ENCODE measurements at places on chromosomes 12 and 14. TPM values are rescaled to one million over a fixed set of nuclear protein-coding genes. Genes with fewer than 3 reads are reported as not detected.

- no peak for DNase-seq
Observed at GRCh38 chr12:8871068-8871467, 43.2 kb upstream of the PHC1 start.

- DNase-seq, result no peak
Observed at GRCh38 chr14:72892103-72892878, 1.6 kb downstream of the DPF3 start.

DNA sequence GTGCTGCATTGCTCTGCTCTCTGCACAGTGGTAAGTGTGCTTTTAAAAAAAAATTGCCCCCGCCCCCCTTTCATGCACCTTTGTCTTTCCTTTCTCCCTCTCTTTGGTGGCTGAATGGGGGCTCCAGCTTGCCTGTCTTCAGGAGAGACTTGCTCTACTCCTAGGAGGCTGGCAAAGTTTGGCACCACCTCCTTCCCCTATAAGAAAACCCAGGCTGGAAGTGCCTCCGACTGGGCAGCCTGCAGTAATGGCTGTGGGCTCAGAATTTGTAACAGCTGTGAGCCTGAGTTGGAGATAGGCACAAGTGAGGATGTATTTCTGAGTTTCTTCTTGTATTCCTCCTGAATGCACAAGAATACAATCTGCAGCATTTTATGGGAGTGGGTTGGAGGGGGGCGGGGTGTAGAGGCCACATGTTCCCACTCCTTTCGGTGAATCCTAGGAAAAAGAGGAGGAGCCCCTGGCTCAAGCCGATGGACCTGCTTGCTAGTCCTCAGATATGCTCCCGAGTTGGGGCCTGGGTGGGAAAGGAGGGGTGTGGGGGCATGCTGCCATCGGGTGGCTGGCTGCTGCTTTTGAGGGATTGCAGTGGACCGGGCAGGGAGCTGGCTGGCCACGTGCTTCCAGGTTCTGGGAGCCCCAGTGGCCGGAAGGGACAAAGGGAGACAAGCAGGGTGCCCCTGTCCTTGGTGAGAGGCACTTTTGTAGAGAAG, 124.3 kb downstream of the TSPAN9 start:
- no peak for DNase-seq

- no peak for DNase-seq
Observed at GRCh38 chr12:11969437-11970154, 101.1 kb upstream of the BCL2L14 start.

- DNase-seq, result no peak
Observed at GRCh38 chr14:65277580-65278270, 134.8 kb upstream of the FUT8 start.

- DNase-seq, result peak; percentile 72
Observed at GRCh38 chr12:109736552-109737108, 23.0 kb downstream of the FAM222A start.

DNA sequence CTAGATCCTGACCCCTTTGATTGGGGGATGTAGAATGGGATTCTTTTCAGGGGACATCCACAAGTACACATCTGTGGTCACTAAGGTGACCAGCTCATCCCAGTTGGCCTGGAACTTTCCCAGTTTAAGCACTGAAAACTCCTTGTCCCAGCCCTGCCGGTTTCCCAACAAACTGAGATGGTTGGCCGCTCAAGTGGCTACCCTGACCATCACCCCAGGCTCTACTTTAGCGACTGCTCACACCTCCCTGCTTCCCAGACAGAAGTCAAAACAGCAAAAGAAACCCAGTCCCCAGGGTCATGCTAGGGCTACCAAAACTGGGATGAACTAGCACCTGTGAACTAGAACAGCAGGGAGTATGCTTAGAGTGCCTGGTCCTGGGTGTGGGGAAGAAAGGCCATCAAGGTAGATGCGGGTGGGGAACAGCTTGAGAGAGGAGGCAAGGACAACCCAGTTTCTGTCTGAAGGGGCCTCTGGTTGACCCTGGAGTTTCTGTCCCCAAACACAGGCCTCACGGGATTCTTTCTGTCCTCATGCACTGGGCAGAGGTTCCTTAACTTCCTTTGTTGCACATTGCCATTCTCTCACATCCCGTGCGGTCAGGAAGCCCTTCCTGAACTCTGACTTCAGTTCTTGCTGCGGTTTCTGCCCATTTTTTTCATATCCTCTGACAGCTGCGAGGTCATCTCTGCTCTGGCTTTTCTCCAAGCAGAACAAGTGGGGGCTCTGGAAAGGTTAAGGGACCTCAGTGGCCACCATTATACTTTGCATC, 1.6 kb downstream of the LTB4R start:
- DNase-seq, result peak; percentile 55

GRCh38 chr12:50024805-50025186, 498 bp downstream of the RACGAP1 start:
- no peak for DNase-seq

GRCh38 chr12:94571556-94571955, 78.8 kb downstream of the TMCC3 start:
- DNase-seq, result peak; percentile 95

- no peak for DNase-seq
Observed at GRCh38 chr14:69956970-69957369, 77.8 kb downstream of the SMOC1 start.

- no peak for DNase-seq
Observed at GRCh38 chr12:54195737-54196347, 7.1 kb upstream of the SMUG1 start.

DNA sequence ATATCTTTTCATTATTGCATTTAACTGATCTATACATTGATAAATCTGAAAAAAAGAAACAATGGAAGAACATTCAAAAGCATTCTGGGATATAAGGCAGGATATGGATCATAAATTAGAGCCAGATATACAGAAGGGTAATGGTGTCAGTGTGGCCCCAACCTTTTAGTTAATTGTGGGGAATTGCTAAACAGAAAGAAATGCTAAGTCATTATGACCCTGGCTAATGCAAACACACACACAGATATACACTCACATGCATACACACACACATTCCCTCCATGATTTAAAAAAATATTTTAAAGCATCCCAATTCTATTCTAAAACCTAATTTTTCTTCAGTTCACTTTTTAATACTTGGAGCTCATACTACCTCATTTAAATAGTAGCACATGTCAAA, 404.5 kb downstream of the BCAT1 start:
- no peak for DNase-seq

DNA sequence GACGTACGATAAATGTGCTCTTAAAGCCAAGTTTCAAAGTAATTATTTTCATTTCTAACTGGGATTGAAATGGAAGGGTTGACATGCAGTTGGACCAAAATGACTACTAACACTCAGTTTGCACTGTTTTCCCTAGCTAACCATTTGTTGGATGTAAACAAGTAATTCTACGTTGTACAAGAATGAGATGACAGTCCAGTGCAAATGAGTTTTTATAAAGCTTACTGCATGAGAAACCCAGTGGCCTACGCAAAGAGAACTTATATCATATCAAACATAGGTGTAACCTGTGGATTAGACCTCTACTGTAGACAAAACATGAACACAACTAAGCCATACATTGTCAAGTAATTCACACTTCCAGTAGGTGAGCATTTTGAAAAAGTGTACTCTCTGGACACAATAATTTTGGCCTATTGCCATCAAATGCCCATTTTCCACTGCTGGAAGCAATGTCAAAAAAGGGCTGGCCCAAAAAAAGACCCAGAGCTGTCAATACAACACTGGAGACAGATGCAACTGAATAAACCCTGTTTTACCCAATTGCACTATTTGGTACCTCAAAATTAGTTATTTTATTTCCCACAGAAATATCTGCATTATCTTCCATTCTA, 12.8 kb downstream of the SLC38A2 start:
- DNase-seq, result no peak

- peak; percentile 100 for DNase-seq
Observed at GRCh38 chr14:51873221-51873893, 12.9 kb downstream of the GNG2 start.

DNA sequence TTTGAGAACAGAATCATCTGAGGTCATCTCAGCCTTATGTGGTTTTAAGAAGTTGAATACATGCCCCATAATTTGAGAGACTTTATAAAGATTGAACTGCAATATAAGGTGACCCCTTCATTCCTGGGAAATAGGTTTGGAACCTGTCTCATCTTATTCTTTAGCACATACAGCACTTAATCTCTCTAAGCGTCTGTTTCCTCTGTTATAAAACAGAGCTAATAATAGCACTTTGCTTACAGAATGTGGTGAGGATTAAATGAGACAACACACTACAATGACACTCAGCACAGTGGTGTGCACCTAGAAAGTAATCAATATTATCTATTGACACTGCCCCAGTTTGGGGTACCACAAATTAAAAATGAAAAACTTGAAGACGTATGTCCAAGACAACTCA, 102.1 kb downstream of the DUSP6 start:
- DNase-seq, result no peak

DNA sequence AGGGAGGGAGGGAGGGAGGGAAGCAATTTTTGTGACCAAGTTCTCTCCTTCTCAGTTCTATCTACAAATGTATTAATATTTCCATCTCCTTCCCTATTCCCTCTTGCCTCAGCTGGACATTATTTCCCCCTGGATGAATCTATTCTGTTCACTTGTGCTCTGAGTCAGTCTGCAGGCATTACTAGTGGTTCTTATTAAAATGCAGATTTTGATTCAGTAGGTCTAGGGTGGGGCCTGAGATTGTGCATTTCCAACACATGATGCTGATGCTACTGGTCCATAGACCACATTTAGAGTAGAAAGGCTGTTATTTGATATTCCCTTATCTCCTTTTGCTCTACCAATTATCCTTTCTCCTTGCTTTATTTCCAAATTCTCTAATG, 40.1 kb upstream of the YAF2 start:
- no peak for DNase-seq

DNA sequence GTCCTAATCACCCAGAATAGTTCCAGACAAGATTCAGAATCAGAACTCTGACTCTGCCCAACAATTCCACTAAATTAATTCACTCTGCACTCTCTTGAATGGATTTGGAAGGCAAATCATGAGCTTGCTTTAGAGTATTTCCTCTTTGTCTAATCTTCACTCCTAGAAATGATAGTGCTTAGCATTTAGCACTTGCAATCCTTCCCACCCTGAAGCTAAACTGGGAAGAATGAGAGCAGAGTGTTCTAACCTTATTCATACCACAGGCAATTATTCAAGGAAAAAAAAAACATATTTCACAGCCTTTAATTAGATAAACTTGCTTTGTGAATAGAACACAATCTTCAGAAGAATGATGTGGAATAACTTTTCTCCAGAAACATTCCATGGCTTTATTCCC, 264.6 kb downstream of the PAWR start:
- no peak for DNase-seq

DNA sequence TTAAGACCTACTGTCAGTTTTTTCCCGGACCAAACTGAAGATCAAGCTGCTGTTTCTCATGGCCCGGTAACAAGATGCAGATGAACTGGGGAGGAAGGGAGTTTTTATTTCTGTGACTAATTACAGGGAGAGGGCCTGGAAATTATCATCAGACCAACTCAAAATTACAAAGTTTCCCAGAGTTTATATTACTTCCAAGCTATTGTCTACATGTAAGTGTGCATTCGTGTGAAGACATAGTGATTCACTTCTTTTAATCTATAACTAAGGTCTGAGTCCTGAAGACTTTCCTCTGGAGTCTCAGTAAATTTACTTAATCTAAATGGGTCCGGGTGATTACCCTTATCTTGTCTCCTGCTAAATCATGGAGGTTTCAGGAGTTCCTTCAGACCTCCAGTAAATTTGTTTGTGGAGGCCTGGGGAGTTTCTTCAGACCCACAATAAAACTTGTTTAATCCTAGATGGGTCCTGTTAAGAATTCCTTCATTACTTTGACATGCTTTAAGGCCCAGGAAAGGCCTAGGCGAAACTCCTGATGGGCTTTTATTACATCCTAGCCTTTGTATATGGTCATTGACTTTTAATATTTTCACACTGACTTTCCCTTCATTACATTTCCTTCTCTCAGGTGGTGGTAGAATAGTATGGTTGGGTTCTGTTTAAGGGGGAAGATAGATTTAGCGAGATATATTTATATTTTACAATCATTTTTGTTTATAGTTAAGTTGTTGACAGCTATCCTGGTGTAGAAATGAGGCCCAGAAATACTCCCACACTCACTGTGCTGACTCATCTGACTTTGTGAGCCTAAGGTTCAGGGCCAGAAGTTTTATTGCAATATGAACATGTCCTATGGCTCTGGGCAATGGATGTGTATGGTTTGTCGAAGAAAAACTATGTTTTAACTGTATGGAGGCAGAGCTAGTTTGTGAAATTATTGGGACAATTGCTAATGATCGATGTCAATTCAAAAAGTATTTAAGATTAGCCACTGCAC, 627.0 kb upstream of the FBXO33 start:
- peak; percentile 88 for DNase-seq

- peak; percentile 72 for DNase-seq
Observed at GRCh38 chr14:74019408-74020137, 424 bp downstream of the BBOF1 start.

DNA sequence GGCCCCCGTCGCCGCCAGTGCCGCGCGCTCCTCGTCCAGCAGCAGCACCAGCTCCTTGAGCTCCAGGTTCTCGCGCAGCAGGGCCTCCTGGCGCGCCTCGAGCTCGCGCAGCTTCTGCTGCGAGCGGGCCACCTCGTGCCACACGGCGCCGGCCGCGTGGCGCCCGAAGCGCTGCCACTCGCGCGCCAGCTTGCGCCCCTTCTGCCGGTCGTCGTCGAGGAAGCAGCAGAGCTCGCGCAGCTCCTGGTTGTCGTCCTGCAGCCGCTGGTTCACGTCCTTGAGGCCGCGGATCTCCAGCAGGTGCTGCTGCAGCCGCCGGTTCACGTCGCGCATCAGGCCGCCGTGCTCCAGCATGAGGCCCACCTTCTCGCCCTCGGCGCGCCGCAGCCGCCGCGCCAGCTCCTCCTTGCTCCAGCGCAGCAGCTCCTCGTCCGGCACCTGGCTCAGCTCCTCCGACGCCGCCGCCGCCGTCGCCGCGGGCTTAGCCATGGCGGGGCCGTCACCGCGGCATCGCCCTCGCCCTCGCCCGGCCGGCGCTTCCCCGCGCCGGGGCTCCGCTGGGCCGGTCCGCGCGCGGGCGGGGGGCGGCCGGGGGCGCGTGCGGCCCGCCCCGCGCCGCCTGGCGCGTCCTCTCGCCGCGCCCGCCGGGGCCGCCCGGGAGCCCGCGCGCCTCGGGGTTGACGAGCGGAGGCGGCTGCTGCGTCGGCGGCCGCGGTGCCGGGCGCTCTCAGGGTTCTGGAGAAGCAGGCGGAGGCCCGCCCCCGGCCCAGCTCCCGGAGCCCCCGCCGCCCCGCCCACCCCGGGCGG, at the start of gene CCDC85C:
Gene CCDC85C, minus strand, starts transcription at position 737 of the 807 bp plus-strand sequence. Its CDS starts 248 bp downstream, at position 489.
- DNase-seq, result no peak

- no peak for DNase-seq
Observed at GRCh38 chr12:122141911-122142725, 31.9 kb downstream of the IL31 start.

- peak; percentile 91 for DNase-seq
Observed at GRCh38 chr12:12560587-12561370, 1.9 kb downstream of the DUSP16 start.

OSBPL8 gene
- total RNA-seq, result 64.0 TPM

SERPINA1 gene
- total RNA-seq, result 32.1 TPM

KLRC4 gene
- not detected for total RNA-seq

LYZ gene
- total RNA-seq, result not detected

ESR2 gene
- not detected for total RNA-seq

IFNG-AS1 gene
- total RNA-seq, result not detected

KCNC2 gene
- total RNA-seq, result under 0.01 TPM

All from renal cortical epithelial cell (primary cell).